ENCODE measurements at places on chromosomes 13 and 19. TPM values are rescaled to one million over a fixed set of nuclear protein-coding genes. Genes with fewer than 3 reads are reported as not detected.

DNA sequence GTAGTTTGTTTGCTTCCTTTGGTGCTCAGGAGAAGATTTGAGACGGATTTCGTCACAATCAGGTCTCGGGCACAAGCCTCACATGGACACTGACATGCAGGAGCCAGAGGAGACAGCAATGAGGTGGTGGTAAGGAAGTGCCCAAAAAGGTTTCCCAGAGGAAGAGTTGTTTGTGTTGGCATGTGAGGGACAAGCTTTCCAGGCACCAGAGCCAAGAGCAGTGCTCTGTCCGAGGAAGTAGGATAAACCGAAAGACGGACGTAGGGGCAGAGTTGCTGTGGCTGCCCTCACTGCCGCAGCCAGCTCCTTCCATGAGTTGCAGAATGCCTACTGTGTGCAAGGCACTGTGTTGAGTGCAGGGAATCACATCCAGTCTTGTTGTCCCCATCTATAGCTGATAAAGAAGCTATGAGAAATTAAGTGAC is 27.7 kb downstream of the SAE1 start:
- no peak for DNase-seq

- DNase-seq = no peak
These were observed 61.2 kb upstream of the FRY start for GRCh38 chr13:31970231-31970930.

PLEKHF1 gene
- 23.6 TPM for total RNA-seq

DNA sequence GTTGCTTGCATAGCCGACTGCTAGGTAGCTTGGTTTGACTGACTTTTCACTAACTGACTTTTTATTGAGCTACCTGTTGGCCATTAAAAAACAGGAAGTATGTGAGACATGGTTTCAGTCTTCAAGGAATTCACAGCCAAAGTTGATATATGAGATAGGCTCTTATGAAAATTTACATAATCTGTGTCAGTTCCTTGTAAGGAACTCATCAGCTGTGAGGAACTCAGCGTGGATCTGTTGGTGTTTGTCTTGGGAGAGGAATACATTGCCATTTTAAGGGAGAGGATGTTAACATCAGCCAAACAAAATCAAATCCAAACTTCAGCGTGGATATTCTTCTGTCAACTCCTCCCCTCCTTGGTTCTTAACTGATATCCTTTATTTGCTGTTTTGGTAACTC is 2.0 kb downstream of the RNF113B start:
- no peak for DNase-seq

IL17D gene
- not detected for total RNA-seq

GRCh38 chr13:94758436-94758960 is 46.2 kb upstream of the SOX21 start:
- DNase-seq = no peak

ZNF180 gene
- total RNA-seq = 5.4 TPM

GRCh38 chr13:45174478-45174877 is 26.4 kb downstream of the KCTD4 start:
- DNase-seq = no peak

DNA sequence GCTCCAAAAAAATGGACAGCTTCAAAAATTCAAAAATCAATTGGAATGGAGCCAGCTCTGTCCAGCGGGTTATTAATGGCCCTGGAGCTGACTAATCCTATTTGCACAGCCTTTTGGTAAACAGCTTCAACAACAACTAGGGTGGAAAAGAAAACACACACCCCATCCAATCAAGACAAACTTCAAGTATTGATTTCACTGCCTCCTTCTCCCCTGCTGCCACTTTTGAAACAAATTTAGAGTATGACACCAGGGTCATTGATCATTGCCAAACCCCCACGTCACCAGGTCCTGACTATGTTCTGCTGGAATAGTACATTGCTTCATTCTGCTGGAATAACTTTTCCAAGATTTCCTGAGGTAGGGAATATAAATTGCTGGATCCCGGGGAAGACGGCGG is 56.8 kb upstream of the GTF3A start:
- no peak for DNase-seq

DNA sequence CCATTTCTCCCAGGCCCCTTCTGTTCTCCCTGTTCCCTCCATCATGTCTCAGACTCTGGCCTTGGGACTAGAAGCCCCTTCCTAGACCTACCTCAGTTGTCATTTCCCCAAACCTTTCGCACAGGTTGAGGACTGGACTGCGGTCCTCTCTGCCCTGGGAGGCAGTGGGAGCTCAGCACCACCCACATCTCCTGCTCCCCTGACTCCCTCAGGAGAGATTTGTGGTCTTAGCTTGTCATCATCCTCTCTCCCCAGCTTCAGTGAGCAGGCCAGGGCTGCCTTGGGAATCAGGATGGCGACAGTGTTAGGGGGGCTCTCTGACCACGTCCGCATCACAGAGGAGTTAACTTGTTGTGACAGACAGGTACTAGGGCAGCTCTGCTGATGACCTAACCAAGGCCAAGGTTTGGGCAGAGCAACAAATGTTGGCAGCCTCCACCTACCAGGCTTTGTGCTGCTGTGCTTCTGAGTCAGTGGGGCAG is 25.6 kb upstream of the RNF17 start:
- DNase-seq = no peak

DNA sequence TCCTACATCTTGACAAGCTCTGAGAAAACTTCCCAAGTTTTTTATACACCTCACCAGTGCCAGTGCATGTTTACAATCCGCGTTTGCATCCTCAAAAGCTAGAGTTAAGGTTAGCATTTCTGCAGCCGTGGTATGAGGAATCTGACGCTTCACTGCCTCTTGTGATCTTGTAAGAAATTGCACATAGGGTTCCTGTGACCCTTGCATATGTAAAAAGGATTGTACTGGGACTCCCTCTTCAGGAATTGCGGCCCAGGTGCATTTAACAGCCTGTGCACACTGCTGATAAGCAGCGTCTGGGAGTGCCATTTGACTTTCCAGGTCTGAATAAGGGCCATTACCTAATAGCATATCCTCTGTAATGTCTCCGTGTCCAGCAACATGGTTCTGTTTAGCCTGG is 15.3 kb downstream of the FPR3 start:
- DNase-seq = no peak

- peak; percentile 76 for DNase-seq
These were observed 21.9 kb upstream of the SLC35E1 start for GRCh38 chr19:16594131-16594586.

ZNF582 gene
- total RNA-seq = 0.71 TPM

GRCh38 chr19:33906578-33907335 is 110.1 kb downstream of the KCTD15 start:
- DNase-seq = no peak

DNA sequence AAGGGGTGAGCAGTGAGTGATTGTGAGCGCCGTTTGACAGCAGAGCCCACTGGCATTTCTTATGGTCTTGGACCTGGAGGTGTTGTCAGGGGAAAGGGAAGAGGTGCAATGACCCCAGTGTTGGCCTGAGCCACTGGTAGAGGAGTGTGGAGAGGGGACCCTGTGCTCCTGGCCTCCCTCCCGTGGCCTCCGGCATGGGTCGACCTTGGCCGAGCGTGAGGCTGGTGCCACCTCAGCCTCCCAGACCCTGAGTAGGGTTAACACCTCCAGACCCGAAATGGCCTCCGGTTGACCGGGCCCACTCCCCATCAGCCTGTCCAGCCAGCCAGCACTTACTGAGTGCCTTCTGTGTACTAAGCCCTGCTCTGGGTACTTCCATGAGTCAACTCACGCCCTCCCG is 6.5 kb downstream of the TRAPPC5 start:
- no peak for DNase-seq

GRK1 gene
- total RNA-seq = not detected

GRCh38 chr13:31327182-31327860 is 127.5 kb downstream of the B3GLCT start:
- DNase-seq = no peak

- no peak for DNase-seq
These were observed 965.2 kb downstream of the PCDH9 start for GRCh38 chr13:66264971-66265370.

NLRP11 gene
- total RNA-seq = not detected
